ENCODE measurements at places on chromosomes 5 and 9.

- DNase-seq, result no peak
Measured at GRCh38 chr9:135085830-135086546, 1.5 kb upstream of the OLFM1 start.

DNA sequence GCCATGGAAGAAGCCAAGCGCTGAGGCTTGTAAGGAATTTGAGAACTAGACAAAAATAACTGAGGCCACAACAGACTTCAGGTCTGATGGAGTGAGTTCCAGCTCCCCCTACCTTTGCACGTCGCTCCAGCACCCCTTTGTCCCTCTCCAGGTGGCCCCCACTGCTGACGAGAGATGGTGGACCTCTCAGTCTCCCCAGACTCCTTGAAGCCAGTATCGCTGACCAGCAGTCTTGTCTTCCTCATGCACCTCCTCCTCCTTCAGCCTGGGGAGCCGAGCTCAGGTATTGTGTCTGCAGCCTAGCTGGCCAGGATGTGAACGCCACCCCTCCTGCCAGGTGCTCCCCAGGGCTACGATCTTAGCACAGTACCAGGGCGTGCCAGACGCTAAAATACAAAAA, 5.2 kb downstream of the BTNL9 start:
- no peak for DNase-seq

GRCh38 chr5:58404734-58405133, 55.2 kb downstream of the PLK2 start:
- DNase-seq, result no peak

GRCh38 chr5:143914756-143915155, 102.8 kb downstream of the HMHB1 start:
- DNase-seq, result no peak

- no peak for DNase-seq
Measured at GRCh38 chr5:5344606-5345005, 77.9 kb upstream of the ICE1 start.

DNA sequence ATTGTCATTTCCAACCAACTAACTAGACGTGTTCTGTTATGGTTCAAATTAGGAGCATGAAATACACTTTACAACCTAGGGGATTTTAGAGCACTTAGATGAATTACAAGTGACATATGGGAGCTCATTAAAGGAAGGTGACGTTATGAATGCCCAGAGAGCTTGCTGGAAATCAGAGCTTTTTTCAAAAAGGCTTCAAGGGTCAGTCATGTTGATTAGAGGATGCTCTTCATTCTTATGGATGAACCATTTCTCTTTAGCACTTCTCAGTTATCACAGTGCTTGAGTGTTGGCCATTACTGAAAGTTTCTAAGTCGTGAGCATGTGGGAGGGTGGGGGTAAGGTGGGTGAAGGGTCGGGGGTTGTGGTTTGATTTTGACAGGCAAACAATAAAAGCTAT, 1245.5 kb upstream of the DMAC1 start:
- DNase-seq, result no peak

All from activated T-helper 1 cell treated with Interleukin-2 at 50 U/mL for 16 hours (primary cell).